ENCODE measurements at places on chromosomes 5 and 9.

- DNase-seq, result no peak
These were observed 357.4 kb downstream of the MLLT3 start for GRCh38 chr9:20264896-20265295.

- DNase-seq, result no peak
These were observed 34.6 kb upstream of the ARHGAP26 start for GRCh38 chr5:142735323-142736246.

GRCh38 chr9:134215699-134216448, 51.5 kb upstream of the RNU6ATAC start:
- DNase-seq, result no peak

DNA sequence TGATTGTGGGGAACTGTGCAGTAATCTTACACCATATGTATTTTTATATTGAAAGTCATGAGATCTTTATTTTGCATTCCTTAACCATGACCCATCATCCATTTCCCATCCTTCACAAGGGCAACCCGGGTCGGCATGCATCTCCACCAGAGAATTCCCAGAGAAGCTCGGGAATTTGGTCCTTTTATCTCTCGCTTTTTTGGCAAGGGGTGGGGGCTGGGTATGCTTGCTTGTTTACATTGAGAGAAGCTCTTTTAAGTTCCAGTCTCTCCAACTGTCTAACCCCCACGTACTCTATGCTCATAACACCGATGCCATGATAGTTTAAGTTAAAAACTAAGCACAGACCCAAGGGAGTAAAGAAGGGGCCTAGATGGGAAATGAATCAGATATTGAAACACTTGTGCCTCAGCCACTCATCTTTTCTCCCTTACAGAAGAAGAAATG, 109.9 kb upstream of the NFIB start:
- no peak for DNase-seq

DNA sequence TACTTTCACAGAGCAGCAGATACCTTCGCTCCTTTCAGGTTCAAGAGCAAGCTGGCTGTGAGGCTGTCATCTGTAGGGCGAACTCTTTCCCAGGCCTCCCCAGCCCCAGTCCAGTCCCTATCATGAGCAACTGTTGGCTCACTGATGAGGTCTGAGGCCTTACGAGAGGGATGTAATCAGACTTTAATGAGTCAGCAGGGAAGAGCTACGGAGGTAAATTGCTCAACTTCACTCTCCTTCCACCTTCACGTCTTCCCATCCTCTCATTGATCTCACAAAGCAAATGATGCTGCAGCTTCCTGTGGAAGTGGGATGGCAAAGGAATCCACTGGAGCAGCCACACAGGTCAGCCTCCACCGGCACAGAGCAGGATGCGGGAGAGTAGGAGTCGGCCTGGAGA, 130.7 kb upstream of the TBCA start:
- DNase-seq, result no peak

- DNase-seq, result no peak
These were observed 269.3 kb downstream of the DMRT2 start for GRCh38 chr9:1319436-1319835.

DNA sequence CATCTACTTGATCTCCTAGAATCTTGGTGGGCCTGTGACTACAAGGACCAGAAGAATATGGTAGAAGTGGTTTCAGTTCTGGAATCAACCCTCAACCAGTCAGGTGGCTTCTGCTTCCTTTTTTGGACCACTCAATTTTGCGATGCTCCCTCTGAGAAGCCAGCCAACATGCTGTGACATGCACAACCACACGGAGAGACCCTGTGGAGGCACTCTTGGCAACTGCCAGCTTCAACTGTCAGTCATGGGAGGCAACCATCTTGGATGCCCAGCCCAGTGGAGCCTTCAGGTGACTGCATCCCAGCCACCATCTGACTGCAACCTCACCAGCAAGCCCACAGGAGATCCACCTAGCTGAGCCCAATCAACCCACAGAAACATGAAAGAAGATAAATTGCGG, 137.3 kb downstream of the FAM114A2 start:
- no peak for DNase-seq

- no peak for DNase-seq
These were observed 195.2 kb upstream of the PTGER4 start for GRCh38 chr5:40484495-40484894.

- DNase-seq, result no peak
These were observed 203.6 kb downstream of the ELAVL2 start for GRCh38 chr9:23622396-23622795.

GRCh38 chr9:37324691-37325490, 97.6 kb upstream of the GRHPR start:
- DNase-seq, result peak; percentile 84
